ENCODE measurements at places on chromosomes 5 and 9.
A peak's percentile ranks its signal among the peaks of the same experiment; 100 is the strongest.

GRCh38 chr9:32395510-32396216 lies 11.2 kb downstream of the ACO1 start:
- DNase-seq: no peak

GRCh38 chr5:169636477-169637084 lies 494 bp upstream of the DOCK2 start:
- peak; percentile 23 for DNase-seq

- DNase-seq: peak; percentile 14
These were observed 594.5 kb upstream of the ARRDC3 start for GRCh38 chr5:91977579-91977978.

- DNase-seq: no peak
These were observed 104.1 kb downstream of the TLE1 start for GRCh38 chr9:81585191-81585763.

GRCh38 chr9:86340356-86341006 lies 13.7 kb downstream of the TUT7 start:
- DNase-seq: no peak

DNA sequence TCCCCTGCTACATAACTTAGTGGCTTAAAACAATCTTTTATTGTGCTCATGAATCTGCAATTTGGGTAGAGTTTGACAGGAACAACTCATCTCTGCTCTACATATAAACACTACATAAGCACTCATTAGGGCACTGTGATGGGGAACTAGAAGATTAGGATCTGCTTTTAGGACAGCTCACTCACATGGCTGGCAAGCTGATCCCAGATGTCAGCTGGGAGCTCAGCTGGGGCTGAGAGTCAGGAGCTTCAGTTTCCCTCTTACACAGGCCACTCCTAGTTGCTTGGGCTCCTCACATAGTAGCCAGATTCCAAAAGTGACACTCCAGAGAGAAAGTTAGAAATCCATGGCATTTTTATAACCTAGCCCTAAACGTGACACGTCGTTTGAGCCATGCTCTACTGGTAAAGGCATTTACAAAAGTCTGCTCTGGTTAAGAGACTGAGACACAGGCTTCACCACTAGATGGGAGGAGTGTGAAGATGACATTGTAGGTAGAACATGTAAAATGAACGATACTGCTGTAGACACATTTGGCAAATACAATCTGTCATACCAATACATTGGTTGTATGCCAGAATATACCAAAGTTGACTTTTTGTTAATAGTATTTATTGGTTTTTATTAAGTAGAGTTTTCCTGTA lies 23.6 kb downstream of the SCAI start:
- DNase-seq: no peak

DNA sequence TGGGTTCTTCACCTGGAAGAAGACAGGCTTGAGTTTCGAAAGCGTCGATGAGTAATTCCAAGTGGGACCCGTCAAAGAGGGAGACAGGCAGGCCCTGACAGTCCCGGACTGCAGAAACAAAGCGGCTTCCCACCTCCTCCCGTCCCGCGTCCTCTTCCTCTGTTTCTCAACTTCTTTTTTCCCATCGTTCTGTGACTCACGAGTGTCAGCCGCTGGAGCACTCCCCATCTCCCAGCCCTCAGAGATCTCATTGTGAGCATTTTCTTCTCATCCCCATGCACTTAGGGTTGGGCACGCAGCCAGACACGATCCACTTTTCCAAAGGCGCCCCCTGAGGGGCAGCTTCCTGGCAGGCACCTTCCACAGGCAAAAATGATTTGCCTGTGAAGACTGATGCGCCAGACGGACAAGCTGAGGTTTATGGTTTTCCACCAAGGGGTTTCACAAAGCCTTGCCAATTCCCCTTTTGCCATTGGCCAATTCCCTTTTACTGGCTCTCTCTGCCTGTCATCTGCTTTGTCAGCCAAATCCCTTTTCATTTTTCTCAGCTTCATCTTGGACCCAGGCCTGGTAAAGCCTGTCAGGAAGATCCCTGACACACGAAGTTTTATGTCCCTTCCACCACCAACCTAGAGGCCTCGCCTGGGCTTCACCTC lies 86.5 kb upstream of the ANKRD55 start:
- no peak for DNase-seq

DNA sequence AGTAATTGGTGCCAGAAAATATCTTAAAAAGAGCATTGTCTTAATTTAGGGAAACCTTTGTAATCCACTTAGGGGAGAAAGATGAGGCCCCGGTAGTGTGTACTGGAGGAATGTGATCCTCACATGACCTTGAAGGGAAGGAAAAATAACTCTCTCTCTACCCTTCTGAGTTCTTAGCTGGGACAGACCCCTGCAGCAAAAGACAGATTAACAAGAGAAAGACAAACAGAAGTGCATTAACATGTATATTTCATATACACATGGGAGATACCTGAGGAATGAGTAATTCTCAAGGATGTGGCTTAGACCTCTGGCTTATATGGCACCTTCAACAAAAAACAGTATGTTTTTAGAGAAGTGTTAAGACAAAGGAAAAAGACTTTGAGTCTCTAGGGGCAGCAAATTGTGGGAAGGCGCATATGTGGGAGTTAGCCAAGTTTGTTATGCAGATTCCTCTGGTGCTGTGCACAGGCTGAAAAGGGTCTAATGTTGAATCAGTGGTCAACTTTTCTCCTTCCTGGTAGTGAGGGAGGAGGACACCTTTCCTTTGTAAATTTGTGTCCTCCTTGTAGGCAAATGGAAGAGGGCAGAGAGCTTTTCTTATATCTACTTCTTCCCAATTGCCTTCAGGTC lies 138.8 kb downstream of the LRRC70 start:
- no peak for DNase-seq

- no peak for DNase-seq
These were observed 5.3 kb downstream of the FGF18 start for GRCh38 chr5:171424726-171425125.

DNA sequence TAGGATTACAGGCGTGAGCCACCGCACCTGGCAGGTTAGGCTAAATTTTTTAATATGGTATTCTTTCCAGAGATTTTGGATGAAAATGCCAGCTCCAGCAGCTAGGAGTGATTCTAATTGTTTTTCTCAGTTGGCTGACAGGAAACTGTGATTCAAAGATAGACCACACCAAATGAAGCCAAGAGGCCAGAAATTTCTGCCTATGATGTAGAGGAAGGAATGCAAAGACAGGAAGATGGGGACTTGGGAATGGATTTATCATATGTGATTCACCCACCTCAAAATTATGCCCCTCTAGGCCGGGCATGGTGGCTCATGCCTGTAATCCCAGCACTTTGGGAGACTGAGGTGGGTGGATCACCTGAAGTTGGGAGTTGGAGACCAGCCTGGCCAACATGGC lies 53.3 kb downstream of the UGCG start:
- DNase-seq: no peak

- no peak for DNase-seq
These were observed 29.3 kb upstream of the UHRF2 start for GRCh38 chr9:6383551-6384225.

- DNase-seq: no peak
These were observed 47.1 kb upstream of the NFIB start for GRCh38 chr9:14361074-14361473.

DNA sequence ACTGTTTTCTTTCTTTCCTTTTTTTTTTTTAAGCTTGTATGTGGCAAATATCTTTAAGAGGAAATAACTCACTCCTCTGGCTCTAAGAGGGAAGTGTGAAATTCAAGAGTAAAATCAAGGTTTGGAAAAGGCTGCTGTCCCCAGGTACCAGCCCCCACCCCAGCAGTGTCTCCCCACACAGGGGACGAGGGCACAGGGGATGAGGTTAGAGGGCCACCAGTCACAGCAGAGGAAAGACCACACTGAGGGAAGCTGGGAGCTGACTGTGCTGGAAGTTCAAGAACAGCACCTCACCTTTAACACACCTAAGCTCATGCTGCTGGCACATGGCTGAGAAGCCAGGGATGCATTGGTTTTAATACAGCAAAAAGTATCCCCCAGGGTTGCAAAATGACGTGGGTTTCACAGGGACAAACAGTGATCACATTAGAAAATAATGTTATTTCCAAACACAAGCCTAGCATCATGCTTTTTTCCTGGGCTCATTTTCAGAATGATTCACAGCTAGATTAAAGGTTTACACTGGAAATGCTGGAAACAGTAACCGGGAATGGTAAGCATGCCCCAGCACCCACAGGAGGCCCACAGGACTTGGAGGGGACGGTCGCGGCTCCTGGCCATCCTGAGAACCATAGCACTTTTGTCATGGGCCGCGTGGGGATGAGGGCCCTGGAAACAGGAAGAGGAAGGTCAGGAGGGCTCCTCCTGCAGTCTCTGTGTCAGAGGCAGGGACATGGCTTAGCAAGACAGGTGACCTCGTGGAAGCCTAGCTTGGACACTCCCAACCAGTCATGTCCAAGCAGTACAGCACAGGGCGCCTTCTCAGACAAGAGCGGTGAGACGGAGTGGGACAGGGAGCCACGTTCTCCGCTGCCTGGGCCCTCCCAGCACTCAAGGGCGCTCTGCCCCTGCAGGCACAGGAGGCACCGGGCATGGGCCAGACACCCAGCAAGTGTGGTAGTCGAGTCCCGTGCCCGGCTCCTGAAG lies 6.9 kb downstream of the LPCAT1 start:
- peak; percentile 81 for DNase-seq

DNA sequence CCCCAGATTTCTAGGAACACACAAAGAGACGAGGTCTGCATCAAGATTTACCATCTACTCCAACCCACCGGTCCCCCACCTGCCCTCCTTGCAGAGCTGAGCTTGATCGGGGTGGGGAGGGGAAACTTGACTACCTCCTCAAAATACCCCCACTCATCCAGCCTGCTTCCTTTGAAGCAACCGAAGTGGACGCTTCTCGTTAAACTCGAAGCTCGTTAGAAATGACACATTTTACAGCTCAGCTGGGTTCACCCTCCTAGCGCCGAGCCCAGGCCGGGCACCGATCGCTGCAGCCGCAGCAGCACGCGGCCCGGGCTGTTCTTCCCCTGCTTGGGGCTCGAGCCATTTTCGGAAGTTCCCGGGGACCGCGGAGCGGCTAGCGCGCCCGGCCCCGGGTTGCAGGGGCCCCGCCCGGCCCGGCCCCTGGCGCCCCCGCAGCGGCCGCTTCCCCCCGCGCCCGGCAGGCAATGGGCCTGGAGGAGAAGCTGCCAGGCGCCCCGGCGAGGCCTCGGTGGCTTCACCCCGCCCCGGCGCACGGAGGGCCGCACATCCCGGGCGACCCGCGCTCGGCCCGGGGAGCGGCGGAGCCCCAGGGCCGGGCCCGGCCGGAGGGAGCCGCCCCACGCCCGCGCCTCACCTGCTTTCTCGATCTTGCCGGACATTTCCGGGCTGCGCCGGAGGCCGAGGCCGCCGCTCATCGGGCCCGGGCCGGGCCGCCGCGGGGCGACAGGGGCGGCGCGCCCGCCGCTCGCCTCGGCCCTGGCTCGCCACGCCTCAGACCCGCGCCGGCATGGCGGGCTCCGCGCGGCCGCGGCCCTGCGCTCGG lies 530 bp downstream of the RAPGEF1 start:
- peak; percentile 78 for DNase-seq

GRCh38 chr9:99166149-99166548 lies 55.6 kb downstream of the ALG2 start:
- DNase-seq: no peak

GRCh38 chr5:36389245-36389644 lies 87.5 kb upstream of the RANBP3L start:
- DNase-seq: no peak

- peak; percentile 64 for DNase-seq
These were observed 1.0 kb upstream of the F2R start for GRCh38 chr5:76714751-76715485.

GRCh38 chr9:130295945-130296782 lies 30.6 kb downstream of the HMCN2 start:
- DNase-seq: no peak

DNA sequence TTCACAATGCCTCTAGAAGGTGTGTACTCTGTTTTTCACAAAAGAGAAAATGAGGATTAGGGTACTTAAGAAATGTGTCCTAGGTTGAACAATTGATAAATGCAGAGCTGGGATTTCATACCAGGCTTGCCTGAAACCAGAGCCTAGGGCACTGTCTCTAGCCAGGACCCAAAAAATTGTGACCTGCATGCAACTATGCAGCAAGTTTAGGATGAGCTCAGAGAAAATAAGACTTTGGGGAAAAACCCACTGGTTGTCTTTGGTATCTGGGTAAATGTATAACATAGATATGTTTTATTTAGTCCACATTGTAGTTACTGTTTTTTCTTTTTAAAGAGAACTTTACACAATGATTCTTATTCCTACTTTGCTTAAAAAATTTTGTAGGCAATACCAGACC lies 177.1 kb upstream of the SEMA6A start:
- no peak for DNase-seq

DNA sequence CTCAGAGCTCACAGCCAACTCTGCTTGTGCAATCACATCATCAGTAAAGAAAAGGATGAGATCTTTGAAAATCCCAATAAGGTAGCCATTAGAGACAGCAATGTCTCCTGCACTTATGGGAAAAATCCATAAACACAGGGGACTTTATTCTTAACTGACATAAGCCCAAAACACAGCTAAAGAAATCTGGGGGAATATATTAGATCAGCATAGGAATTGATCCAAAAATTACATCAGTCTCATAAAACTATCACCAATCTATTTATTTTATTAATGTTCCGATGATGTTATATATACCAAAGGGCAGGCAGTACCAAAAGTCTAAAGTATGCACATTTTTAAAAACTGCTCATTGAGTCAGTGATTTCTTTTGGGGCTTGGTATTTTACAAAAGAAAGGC lies 6.9 kb downstream of the MRPS27 start:
- no peak for DNase-seq

GRCh38 chr5:103582364-103582763 lies 19.8 kb upstream of the NUDT12 start:
- peak; percentile 77 for DNase-seq

All from DMS53 (cell line).